Type B pancreatic cell (in vitro differentiated cells): ENCODE measurements at places on chromosomes 6 and 20. TPM values are rescaled to one million over a fixed set of nuclear protein-coding genes. Genes with fewer than 3 reads are reported as not detected.

HSF2 gene
- 10.1 and 22.5 TPM in 2 replicates for total RNA-seq

SCRT2 gene
- 0.36 TPM in 1 of 2 replicates, not detected in the other for total RNA-seq

COL21A1 gene
- 12.2 and 12.8 TPM in 2 replicates for total RNA-seq

NELFCD gene
- 73.0 and 110 TPM in 2 replicates for total RNA-seq

TBX18 gene
- 8.2 and 9.4 TPM in 2 replicates for total RNA-seq

ZBTB46 gene
- total RNA-seq = 9.8 and 13.6 TPM in 2 replicates

HEY2 gene
- total RNA-seq = 10.0 and 11.3 TPM in 2 replicates

- no peak for DNase-seq
These were observed 6.9 kb upstream of the HELZ2 start for GRCh38 chr20:63580796-63581461.

DNA sequence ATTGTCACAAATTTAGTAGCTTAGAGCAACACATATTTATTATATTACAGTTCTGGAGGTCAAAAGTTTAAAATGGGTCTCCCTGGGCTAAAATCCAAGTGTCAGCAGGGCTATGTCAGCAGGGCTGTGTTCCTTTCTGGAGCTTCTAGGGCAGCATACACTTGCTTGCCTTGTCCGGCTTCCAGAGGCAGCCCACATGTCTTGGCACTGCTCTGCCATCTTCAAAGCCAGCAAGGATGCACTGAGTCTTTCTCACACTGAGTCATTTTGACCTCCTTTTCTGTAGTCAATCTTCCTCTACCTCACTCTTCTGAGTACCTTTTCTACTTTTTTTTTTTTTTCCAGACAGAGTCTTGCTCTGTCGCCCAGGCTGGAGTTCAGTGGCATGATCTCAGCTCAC, 39.0 kb downstream of the ADGRF4 start:
- DNase-seq = no peak

- no peak for DNase-seq
These were observed 119.4 kb downstream of the NCOA3 start for GRCh38 chr20:47620808-47621805.

DNA sequence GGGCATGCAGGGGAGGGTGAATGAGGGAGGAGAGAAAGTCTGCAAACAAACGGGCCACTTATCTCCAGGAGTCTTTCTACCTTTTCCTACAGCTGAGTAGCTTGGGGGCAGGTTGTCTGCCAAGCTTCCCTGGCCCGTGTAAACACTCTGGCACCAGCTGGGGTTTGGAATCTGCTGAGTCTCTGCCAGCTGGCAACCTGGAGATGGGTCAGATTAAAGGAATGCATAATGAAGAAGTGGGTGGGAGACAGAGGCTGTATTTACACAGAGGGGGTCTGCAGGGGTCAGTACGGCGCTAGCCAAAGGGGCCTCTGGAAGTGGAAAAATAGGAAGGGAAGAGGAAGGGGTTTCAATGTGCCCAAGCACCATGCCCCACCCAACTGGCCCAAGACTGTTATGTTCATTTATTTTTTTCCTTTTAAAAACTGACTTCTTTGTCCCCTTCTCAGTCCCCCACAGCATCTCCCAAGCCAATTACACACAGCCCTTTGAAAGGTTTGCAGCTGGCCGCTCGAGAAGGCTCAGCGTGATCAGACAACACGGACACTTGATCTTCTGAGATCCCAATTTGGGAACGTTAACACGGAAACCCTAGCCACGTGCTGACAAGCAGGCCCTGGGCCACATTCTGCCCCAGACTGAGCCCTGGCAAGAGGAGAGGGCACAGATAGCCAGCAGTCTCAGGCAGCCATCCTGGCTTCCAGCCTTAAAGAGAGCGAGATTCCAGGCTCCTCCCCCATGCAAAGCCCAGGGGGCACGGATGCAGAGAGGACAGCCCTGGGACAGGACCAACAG, 25.2 kb downstream of the TRAM2 start:
- no peak for DNase-seq

- no peak for DNase-seq
These were observed 62.8 kb upstream of the FOXO3 start for GRCh38 chr6:108497883-108498282.

GRCh38 chr6:113680301-113680700, 176.8 kb upstream of the MARCKS start:
- DNase-seq = no peak

- DNase-seq = no peak
These were observed 690.9 kb upstream of the NRSN1 start for GRCh38 chr6:23435126-23435525.

DNA sequence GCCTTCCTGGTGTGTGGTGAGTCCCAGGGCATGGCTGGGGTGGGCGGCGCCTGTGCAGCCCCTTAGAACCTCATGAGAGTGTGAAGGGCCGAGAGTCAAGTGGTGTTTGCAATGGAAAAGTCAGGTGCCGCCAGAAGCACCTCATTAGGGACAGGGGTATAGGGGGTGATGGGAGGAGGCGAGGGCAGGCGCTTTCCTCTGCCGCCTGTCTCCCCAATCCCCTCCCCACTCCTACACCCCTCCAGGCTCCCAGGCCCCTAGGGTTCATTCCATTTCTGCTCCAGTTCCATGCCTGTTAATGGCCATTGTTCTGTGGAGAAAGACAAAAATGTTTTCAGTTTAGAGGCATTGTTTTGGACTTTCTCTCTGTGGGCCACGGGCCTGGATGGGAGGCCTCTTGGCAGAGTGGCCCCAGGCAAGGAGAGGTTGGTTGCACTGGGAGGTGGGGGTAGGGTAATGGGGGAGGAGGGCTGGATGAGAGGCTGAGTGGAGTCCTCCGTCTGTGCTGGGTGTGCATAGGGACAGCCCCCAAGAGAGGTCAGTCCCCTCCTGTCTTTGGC, 21.4 kb upstream of the SCUBE3 start:
- DNase-seq = no peak

DNA sequence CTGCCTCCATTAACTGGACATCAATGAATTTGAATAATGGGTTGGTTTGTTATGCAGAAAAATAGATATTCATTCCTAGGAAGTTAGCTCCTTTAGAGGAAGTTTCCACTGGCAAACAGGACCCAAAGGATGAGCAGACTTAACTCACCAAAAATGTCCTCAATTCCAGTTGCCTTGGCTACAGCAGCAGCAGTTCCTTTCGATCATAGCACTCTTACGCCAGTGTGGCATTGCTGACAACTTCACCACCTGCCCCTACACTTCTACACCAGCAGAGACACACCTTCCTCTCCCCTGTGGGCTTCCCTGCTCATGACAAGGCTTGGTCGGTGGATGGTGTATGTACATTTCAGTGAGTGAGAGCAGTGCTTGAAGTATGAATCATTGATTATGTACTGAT, 532.8 kb downstream of the QKI start:
- no peak for DNase-seq

GRCh38 chr20:8782804-8783203, 286.1 kb upstream of the PLCB4 start:
- no peak for DNase-seq

- no peak for DNase-seq
These were observed 292.1 kb downstream of the QKI start for GRCh38 chr6:163706500-163707087.

DNA sequence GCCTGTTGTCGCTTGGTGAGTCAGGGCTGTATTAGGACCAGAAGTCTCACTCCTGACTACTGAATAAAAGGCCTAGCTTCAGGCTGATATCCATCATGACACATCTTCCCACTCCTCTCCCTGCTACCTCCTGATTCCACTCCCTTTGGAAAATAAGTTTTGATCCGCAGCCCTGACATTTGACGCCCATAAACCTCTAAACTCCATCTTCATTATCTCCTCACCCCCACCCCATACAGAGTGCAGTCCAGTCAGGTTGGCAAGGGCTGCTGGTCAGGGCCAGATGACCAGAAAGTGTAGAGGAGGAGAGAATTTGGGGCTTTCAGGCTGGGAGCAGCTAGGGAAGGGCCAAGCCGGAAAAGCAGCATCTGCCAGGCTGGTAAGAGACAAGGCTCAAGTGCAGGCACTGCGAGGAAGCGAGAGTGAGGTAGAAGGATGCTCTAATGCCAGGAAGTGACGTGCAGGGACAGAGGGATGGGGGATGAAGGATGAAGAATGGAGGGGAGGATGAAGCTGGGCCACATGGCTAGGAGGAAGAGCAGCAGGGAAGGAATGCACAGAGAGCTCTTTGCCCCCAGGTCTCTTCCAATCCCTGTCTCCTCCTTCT, 1.2 kb downstream of the GGT7 start:
- no peak for DNase-seq

- no peak for DNase-seq
These were observed 181.2 kb downstream of the ISM1 start for GRCh38 chr20:13402171-13402760.

DNA sequence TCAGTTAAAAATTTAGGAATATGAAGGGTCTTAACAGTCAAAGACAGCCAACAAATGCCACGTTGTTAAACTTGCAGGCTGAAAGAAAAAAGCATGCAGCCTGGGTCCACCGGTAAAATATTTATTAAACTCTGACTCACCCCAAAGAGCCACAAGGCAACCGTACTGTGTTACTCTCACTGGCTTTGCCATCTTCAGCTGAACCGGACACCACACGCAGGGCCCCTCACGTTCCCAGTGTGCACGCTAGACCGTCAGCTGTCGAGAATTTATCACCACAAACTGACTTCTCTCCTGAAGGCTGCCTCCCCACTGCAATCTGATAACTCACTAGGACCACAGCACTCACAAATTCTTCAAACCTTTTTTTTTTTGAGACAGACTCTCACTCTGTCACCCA, 30.7 kb downstream of the HUS1B start:
- DNase-seq = no peak
